ENCODE measurements at places on chromosomes 3 and 15.
A peak's percentile ranks its signal among the peaks of the same experiment; 100 is the strongest.

DNA sequence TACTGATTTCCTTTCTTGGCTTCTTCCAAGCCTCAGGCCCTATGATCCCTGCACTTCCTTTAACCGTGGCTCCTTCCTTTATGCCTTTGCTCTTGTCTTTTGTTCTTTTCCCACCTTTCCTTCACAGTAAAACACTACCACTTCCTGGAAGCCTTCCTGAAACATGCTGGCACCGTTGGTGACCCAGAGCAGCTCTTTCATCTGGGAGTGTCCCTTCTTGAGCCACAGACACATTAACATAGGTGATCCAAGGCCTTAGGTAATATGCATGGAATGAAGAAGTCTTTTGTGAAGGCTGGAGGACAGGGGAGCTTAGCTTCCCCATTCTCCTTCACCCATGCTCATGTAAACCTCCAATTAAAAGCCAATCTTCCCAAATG, 39.4 kb downstream of the AMOTL2 start:
- no peak for DNase-seq

DNA sequence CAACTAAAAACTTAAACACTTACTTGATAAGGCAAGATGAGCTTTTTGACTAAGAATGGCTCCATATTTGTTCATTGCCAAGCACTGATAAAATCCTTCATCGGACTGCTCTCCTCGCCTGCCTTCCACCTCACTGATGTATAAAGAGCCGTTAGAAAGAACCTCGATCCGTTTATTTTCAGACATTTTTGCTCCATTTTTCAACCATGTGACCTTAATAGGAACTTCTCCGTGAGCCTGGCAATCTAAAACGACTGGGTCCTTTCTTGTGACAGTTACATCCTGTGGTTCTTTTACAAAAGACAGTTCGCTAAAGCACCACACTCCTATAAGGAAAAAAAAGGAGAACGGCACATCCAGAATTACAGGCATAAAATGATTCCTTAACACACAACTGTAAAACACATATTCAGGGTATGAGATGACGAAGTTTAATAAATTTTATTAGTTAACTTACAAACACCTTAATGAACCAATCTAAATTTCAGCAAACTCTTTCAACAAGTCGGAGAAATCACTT, 2.5 kb downstream of the PRTG start:
- no peak for DNase-seq

- no peak for DNase-seq
Observed at GRCh38 chr3:143676021-143676420, 172.2 kb downstream of the SLC9A9 start.

- DNase-seq = no peak
Observed at GRCh38 chr15:81729340-81729739, 316.5 kb downstream of the MEX3B start.

DNA sequence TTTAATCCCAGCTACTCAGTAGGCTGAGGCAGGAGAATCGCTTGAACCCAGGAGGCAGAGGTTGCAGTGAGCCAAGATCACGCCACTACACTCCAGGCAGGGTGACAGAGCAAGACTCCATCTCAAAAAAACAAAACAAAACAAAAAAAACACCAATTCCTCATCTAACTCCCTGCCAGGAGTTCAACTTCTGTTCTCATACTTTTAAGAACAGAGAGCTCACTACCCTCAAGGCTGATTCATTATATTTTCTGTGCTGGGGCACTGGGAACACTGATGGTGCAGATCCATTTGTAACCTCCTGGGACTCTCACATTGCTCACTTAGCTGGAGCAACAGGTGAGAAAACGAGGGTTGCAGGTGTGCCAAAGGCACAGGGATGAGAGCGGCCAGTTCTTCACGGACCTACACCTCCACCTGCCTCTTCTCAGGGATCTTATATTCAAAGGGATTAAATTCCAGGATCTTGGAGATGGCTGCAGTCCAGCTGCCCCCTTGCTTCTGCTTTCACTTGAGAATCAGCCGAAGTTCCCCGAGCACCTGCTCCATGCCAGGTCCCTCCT, 12.3 kb upstream of the CSK start:
- no peak for DNase-seq

DNA sequence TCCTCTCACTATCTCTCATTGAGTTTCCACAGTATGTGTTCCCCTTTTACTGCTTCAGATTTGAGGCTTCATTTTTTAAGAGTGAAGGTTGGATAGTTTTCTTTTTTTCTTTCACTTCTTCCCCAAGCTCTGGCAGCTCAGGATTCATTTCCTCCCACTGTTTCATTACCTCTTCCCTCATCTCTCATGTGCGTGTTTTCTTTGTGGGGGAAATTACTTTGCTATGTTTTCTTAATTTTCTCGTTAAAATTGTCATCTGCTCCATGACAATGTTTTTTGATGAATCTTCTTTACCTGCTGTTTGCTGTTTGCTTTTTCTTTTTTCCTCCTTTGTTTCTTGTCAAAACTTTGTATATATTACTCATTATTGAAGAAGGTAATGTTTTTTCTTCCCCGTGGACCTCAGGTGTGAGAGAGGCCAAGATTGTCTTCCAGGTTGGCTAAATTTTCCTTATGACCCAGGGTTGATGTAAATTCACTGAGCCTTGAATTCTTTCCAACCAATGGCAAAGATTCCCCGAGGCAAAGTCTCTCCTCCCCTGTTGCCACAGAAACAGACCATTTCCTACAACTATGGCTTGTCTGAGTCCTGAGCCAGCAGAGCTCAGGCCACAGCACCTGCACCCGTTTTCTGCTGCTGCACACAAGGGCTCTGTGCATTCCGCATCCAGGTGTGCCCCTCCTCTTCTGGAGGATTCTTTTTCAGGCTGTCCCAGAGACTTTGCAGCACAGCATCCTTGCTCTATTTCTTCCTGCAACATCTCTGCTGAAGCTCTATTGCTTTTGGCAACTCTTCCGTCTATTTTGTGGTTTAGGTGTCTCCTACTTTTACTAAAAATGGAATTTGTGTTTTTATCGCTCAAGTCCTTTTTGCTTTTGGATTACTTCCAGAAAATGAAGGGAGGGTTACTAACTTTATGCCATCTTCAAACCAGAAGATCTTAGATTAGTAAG, 66.1 kb downstream of the NOX5 start:
- DNase-seq = no peak

DNA sequence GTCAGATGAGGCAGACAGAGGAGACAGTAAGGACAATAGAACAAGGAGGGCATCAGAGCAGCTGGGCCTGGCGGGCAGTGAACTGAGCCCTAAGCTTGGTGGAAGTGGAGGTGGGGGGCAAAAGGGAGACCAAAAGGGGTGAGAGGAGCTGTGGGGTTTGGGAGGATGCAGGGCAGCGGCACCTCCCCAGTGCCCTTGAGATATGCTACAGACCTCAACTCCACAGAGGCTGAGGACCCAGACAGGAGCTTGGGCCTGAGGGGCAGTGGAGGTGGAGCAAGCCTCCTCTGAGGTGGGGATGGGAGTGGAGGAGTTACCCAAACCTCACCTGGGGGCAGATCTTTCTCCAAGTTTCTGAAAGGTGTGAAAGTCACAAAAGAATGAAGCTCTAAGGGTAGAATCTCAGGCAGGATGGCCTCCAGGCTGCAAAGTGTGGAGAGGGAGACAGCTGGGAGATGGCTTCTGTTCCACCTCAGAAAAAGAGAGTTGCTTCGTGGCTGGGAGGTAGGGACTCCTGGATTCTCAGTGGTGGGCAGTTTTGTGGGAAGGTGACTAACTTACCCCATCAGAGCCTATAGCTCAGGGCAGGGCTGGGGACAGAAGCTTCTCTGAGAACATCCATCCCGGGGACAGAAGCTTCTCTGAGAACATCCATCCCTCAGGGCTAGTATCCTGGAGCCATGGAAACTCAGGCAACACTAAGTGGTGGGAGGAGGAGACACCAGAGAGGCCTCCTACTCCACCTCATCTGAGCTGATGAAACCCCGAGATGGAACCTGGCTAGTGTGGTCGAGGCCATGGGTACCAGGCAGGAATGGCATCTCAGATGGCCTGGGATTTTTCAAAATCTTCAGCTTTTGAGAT, 2.3 kb upstream of the CLK3 start:
- DNase-seq = no peak

- DNase-seq = no peak
Observed at GRCh38 chr3:189703865-189704264, 72.7 kb downstream of the TP63 start.

GRCh38 chr3:68089572-68090011, 435.2 kb upstream of the SUCLG2 start:
- DNase-seq = no peak

- no peak for DNase-seq
Observed at GRCh38 chr3:144773350-144773749, 801.7 kb downstream of the DIPK2A start.

GRCh38 chr3:75985432-75985831, 200.1 kb upstream of the ZNF717 start:
- no peak for DNase-seq

GRCh38 chr3:27729748-27730611, 7.9 kb upstream of the EOMES start:
- no peak for DNase-seq

GRCh38 chr15:77387365-77388105, 32.4 kb downstream of the PEAK1 start:
- DNase-seq = no peak

DNA sequence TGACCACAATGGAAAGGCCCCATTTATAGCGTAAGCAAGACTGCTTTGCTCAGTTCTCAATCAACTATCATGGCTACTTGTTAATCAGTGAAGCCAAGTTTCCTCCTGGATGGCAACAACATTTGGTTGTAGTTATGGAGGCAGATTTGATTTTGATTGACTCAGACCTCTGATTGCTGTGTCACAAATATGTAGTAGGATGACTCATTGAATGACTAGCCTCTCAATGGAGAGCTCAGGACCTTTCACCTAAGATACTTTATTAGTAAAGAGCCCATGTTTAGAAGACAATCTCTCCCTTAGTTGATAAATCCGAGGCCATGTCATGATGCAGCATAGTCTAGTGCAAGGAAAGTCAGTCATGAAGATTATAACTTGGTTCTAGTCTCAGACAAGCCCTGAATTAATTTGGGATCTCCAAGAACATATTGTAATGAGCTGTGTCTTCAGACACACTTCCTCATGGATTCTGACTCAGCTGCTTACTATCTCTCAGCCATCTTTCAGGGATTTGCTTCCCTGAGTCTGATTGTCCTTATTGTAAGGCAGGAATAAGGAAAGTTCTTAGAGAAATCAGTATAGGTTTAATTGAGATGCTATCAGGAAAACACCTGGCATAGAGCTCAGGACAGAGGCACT, 397.4 kb upstream of the TMCO5A start:
- DNase-seq = no peak

DNA sequence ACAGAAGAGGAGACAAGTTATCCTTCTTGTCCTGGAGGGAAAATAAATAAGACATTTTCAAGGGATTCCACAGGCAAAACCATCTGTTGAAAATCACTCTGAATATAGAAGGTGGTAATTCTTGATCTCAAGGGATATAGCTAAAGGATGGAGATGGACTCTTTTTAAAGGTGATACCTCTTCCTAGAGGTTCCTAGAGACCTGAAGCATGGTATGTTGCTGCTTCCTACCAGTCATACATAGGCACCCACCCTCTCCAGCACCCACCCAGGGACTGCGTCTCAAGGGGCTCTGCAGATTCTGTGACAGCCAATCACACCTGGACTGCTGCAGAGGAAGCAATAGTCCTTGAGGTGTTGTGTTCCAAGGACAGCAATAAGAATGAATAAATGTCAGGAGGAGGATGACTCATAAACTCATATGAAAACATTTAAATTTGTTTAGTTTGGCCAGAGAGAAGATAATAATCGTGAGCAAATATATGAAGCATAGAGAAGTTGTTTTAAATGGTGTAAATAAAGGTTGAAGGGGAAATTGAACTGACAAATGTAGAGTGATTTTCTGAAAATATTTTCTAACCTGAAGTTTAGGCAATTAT, 741.6 kb upstream of the CBLB start:
- DNase-seq = no peak

GRCh38 chr3:26712211-26713026, 89.8 kb downstream of the LRRC3B start:
- no peak for DNase-seq

GRCh38 chr3:120678984-120679383, 3.1 kb downstream of the HGD start:
- DNase-seq = no peak

DNA sequence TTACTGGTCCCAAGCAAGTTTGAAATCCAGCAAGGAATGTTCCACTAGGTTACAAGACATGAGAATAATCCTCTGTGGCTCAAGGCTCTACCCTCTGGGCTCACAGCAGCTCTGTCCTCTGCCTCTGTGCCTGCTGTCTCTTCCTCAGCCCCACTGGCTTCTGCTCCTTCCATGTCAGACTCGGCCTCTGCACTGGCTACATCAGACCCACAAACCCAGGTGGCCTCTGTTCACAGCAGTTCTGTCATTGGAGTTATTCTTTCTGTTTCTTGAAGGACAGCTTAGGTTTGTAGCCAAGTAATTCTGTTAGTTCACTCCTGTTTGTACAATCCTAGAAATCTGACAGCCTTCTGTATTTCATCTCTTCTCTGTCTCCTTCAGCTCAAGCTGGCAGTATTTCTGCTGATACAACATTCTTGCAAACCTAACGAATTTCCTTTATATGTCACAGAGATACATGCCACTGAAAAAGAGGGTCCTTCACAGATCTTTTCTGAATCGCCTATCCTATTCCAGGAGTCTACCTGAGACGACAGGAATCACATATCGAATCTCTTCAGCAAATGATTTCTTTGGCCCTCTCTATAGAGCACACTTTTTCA, 227.8 kb upstream of the PLSCR5 start:
- DNase-seq = no peak

GRCh38 chr15:55742498-55742926, 440 bp downstream of the PRTG start:
- DNase-seq = peak; percentile 17

GRCh38 chr3:67123914-67124313, 125.8 kb downstream of the KBTBD8 start:
- no peak for DNase-seq

DNA sequence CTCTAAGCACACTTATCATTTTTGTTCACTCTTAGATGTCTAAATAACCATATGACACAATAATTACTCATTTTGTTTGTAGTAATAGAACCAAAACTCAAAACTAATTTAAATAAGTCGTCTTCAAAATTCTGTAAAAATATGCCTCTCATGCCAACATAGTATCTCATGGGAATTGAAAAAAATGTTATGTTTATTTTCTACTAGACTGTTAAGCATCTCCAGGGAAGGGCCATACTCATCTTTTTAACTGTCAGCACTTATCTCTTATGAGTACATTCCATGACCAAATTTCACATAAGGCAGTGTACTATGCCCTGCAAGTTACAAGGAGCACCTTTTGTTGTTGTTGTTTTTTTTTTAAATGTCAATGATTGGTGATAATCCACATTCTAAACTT, 18.3 kb upstream of the USF3 start:
- no peak for DNase-seq

Measured in activated naive CD4-positive, alpha-beta T cell treated with anti-CD3 and anti-CD28 coated beads for 36 hours (primary cell).